ENCODE measurements at places on chromosomes 2 and 18.

GRCh38 chr2:151828143-151828889 lies at the start of gene ARL5A:
TSS of gene ARL5A (minus strand) at chr2:151828421. CDS start at chr2:151828176, 245 bp downstream.
- peak; percentile 92 for DNase-seq

GRCh38 chr18:37684590-37684989 lies 119.0 kb upstream of the CELF4 start:
- no peak for DNase-seq

DNA sequence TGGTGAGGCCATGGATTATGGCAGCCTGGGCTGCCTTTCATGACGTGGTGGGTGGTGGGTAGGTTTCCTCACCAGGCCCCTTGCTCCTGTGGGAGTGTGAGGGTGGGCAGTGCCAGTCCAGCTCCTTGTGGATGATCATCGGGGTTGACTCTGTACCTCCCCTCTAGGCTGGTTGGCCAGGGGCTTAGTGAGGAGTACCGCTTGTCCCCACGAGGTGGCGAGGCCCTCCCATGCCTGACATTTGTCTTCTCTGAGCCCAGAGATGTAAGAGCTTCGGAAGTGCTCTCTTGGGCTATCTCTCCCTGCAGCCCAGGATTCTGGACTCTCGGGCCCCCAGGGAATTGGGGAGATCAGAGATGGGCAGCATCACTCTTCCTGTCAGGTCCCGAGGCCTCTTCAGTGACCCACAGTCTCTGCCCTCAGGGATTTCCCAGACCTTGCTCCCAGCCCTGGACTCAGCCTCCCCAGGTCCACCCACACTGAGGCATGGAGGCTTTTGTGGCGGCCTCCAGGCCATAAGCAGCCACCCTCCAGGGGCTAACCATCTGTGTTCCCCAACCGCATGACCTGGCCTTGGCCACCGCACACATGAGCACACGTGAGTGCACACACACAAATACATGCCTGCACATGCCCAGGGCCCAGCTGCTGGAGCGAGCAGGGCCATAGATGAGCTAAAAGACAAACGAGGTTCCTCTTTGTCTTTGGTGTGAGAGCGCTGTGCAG lies 6.5 kb downstream of the SPR start:
- DNase-seq, result no peak

GRCh38 chr2:74740741-74741431 lies 86.8 kb downstream of the SEMA4F start:
- no peak for DNase-seq

- no peak for DNase-seq
Measured at GRCh38 chr18:42287047-42287446, 332.0 kb downstream of the PIK3C3 start.

- no peak for DNase-seq
Measured at GRCh38 chr2:176004934-176005333, 2.9 kb upstream of the LNPK start.

DNA sequence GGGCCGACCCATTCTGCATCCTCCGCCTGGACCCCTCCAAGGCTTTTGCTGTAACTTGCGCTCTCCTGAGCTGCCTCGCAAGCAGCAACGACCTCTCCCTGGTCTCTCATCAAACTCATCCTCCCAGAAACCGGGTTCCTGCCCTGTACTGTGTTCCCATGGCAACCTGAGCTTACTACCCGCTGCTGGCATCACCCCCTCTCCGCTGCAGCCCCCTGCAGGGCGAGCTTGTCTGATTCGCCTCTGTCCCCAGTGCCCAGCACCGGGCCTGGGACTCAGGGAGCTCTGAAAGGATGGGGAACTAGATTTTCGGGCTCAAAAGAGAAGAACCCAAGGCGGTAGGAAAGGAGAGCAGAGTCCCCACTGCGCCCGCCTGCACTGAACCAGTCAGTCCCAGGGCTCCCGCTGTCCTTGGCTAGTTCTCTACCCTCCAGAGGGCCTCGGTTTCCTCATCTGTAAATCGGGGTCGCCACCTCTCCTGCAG lies 463 bp downstream of the HS1BP3 start:
- no peak for DNase-seq

DNA sequence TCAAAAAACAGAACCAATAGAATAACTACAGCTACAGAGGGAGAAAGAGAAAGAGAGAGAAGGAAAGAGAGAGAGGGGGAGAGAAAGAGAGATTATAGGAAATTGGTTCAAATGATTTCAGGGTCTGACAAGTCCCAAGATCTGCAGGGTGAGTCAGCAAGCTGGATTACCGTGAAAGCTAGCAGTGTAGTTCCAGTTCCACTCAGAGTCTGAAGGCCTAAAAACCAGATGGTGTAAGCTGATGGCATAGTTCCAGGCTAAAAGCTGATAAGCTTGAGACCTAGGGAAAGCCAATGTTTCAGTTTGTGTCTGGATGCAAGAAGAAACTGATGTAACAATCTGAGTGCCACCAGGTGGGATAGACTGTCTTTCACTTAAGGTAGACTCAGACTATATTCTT lies 397.7 kb downstream of the TRIB2 start:
- no peak for DNase-seq

GRCh38 chr2:222743251-222743812 lies 71.9 kb downstream of the MOGAT1 start:
- DNase-seq, result no peak

DNA sequence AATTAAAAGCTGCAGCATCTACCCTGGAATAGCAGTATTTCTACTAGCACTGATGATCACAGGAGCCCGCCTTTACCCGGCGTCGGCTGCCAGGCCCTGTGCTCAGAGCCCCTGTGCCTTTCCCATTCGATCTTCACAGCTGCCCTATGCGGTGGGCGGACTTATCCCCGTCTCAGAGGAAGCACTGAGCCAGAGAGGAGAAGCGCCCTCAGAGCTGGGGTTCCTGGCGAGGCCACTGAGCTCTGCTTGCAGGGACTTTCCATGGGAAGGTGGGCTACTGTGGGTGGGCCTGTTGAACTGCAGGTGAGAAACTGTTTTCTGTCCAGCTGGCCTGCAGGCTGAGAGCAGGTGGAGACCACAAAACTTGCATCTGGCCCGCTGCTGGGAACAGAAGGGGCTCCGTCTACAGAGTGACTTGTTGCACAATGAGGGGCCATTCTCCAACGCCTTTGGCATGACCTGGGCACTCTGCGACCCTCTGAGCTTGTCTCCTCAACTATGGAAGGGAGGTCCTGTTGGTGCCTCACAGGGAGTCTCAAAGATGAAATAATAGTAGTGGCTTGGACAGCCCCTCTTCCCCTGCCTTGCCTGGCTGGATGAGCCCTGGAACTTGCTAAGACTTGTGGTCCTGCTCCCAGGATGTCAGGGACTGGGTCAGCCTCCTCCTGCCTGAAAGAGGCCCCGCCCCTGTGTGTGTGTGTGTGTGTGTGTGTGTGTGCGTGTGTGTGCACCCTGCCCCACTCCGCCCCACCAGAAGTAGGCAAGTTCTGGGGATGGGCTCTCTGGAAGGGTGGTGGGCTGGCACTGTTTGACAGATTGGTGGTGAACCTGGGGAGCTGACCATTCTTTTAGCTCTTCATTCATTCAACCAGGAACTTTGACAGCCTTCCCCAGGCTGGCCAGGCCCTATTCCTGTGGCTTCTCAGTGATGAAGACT lies 32.7 kb downstream of the GLI2 start:
- no peak for DNase-seq

GRCh38 chr2:51981783-51982182 lies 949.9 kb upstream of the NRXN1 start:
- DNase-seq, result no peak

DNA sequence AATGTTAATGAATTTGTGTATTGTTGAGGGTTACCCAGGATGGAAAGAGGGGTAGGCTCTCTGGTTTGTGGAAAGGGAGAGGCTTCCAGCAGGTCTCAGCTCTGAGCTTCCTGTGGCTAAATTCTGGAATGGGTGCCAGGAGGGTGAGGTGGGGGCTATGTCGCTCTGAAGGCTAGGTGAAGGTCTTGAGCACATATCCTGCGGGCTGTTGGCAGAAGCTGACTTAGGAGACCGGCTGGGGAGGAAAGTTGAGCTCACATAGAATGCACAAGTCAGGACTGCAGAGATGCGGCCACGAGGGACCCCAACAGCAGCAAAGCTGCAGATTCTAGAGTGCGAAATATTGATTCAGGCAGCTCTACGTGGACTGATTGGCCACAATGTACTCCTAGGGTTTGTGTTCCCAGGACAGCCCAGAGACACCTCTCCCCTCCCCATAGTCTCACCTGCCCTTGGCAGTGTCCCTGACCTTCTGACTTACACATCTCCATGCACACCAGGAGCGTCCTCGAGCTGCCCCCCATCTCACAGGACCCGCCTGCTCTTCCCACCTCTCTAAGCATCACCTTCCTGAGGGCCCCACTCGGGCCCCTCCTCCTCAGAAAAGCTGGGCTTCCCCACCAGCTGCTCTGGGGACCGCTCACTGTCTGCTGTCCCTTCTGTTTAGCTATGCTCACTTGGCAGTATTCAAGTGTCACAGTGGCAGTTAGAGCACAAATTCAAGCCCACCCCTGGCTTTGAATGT lies 72.6 kb downstream of the ALK start:
- no peak for DNase-seq

DNA sequence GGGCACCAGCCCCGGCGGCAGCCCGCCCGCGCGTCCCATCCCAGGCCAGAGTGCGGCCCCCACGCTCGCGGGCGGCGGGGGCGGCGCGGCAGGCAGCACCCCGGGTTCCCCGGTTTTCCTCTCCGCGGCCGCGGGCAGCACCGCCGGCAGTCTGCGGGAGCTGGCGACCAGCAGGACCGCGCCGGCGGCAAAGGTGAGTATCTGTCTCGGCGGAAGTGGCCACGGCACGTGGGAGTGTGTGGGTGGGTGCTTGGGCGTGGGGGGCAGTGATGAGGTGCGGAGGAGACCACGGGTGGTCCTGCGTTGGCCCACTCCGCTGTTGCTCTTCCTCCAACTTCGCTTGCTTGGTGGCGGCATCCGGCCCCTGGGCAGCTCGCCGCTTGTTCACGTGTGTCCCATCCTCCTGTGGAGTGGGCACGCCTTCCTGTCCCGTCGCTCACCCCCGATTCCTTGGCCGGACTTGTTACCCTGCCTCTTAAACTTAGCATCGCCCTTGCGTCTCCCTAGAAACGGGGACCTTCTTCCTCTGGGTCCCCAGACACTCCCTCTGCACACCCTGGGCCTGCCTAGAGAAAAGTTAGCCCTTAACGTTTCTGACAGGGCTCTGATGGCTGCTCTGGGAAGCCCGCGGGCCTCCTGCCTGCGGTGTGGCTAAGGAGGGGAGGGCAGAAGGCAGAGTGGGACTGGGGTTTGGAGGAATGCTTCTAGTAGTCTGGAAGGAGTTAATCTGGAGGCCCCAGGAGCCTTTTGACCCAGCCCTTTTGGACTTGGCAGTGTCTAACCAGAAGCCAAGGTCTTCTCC lies 1.1 kb downstream of the SH3RF3 start:
- no peak for DNase-seq

DNA sequence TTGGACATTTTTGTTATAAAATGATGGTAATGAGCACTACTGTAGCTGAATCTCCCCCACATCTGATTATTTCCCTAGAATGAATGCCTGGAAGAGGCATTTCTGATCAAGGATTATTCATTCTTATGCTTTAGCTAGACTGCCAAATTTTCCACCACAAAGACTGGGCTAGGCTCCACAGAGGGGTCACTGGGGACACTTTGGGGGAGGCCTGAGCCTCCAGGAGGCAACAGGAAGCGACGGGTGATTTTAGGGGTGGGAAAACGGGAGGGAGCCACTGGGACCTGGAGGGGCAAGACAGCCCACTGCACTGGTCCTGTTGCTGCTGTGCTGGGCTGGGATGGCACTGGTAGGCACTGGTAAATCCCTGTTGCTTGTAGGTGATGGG lies 2.4 kb upstream of the ASB1 start:
- DNase-seq, result no peak

- DNase-seq, result no peak
Measured at GRCh38 chr2:41912776-41913175, 135.0 kb upstream of the PKDCC start.

DNA sequence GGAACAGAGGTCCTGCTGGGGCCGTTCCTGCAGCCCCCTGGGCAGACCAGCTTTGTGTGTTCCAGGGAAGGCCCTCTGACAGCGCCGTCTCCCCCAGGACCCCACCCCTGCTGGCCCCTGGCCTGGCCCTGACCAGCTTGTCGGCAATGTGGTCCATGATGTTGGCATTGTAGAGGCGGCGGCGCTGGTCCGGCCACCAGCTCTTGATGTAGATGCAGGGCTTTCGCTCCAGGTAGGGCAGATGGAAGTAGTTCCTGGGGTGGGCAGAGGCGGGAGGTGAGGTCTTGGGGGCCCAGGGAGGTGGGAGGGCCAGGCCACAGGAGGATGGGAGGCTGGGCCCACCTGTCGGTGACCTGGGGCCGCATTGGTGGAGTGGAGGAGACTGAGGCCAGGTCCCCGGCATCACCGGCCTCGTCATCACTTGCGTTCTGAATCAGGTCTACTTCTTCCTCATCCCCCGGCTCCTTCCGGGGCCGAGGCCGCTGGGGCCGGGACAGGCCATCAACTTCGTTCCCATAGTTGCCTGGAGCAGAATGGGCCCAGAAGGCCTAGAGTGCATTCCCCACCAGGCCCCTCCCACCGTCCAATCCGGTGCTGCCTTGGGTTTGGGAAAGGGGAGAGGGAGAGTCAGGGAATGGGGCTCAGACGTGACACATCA lies 1.3 kb upstream of the OTOF start:
- no peak for DNase-seq

GRCh38 chr2:3656762-3657721 lies 958 bp upstream of the ALLC start:
- no peak for DNase-seq

- no peak for DNase-seq
Measured at GRCh38 chr2:241986836-241987641, 117.5 kb downstream of the RTP5 start.

- no peak for DNase-seq
Measured at GRCh38 chr2:218963601-218964000, 4.1 kb downstream of the CDK5R2 start.

DNA sequence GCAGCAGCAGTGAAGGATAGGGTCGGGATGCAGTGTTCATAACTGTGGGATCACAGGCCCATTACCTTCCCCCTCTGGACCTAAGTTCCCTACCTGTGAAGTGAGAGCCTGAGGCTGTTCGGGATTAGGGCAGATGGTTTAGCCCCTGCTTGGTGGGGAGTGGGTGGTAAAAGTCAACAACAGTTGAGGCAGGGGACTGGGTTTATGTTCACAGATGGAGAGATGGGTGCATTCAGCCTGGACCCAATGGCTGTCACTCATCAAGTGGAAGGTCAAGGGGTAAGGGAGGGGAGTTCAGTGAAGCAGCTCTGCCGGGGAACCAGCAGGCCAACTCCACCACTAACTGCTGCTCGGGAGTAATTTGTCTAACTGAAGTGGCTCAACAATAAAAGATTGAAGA lies 180.4 kb downstream of the FAM210A start:
- DNase-seq, result no peak

GRCh38 chr2:36455011-36455410 lies 99.4 kb downstream of the CRIM1 start:
- no peak for DNase-seq

- no peak for DNase-seq
Measured at GRCh38 chr2:48952614-48953013, 197.1 kb upstream of the LHCGR start.

DNA sequence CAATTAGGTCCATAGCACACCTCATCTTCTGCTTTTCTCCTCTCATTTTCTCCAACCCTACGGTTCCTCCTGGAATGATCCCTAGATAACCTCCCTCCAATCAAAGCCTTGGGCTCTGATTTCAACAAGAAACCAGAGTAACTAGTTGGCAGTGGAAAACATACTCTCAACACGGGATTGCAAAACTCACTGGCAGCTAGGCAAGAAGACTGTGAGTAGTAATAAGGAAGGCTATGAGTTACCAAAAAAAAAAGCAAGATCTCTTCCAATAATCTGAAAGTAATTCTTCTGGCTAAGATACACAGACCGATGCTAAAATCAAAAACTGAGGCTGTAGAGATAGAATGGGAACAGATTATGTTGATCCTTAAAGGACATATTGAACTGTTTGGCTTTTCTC lies 28.4 kb upstream of the CCDC102B start:
- DNase-seq, result no peak

- no peak for DNase-seq
Measured at GRCh38 chr2:181183878-181184542, 203.6 kb downstream of the UBE2E3 start.

All from stimulated activated CD8-positive, alpha-beta memory T cell treated with anti-CD3 and anti-CD28 coated beads, Interleukin-15, amount 100 ng/mL, for 24 hours (primary cell).